ENCODE measurements at places on chromosomes 3 and 15.
A peak's percentile ranks its signal among the peaks of the same experiment; 100 is the strongest.

DNA sequence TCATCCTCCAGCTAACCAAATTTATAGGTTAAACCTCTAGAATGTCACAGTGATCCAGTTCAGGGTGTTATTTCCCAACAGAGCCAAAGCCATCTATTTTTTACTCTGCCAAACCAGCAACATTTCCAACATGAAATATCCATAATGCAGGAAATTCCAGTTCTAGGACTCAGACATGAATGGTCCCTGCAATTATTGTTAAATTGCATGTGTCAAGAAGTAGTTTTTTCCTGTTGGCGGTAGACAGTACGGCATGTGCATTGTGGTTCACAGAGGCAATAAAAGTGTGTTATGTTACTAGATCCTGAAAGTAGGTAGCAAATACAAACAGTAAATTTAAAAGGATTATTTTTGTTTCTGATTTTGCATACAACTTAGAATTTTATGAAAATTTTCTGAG lies 215.7 kb upstream of the THBS1 start:
- DNase-seq, result no peak

DNA sequence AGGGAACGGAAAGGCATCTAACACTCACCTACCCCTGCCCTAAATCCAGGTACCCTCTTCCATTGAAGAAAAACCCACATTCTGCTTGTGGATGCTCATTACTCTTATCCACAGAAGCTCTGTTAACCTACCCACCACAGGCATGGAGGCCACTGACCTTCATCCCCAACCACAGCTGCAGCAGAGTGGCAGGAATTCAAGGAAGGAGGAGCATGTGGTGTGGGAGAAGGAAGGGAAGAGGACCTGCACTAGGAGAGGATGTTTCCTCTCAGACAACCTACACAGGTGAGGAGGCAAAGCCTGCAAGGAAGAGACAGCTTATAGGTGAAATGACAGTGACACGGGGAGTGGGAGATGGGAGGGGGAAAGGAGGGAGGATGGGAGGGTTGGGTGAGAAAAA lies 192.5 kb upstream of the TSC22D2 start:
- DNase-seq, result no peak

GRCh38 chr3:12400616-12401194 lies 83.6 kb upstream of the TSEN2 start:
- no peak for DNase-seq

GRCh38 chr15:34603095-34603494 lies 19.6 kb upstream of the GOLGA8B start:
- DNase-seq, result no peak

DNA sequence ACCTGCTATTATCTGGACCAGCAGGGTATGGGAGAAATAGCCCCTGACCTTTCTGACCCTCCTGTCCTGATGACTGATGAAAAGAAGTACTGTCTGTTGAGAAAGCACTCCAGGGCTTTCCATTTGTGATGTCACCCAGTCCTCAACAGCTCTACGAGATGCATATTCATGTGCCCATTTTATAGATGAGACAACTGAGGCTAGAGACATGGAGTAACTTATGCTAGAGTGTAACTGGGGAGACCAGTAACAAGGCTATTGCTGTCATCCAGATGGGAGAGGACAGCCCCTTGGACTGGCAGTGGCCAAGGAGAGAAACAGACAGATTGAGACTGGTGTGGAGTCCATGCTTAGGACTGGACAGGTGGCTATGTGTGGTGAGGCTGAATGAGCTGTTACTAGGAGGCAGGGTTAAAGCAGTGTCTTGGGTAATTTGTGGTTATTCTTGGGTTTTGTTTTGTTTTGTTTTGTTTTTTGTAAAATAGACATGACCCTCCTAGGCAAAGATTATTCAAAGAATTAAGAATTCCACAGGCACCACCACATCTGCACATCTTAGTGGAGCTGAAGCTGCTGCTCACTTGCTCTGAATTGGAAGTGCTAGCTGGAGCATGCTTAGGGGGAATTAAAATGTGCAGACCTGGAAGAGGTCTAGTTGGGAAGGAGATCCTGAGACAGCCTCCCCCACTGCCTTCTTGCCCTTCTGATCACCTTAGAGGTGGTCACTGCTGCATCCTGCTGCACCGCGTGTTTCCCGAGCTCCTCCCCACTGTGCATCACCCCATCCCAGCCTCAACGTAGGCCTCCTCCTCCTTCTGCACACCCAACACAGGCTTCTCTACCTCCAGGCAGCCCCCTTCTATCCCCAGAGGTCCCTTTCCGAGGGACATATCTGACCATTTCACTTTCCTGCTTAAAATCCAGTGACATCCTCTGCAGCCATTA lies 8.4 kb downstream of the HRH1 start:
- no peak for DNase-seq

- no peak for DNase-seq
Observed at GRCh38 chr3:50862221-50862620, 187.5 kb downstream of the DOCK3 start.

GRCh38 chr3:128185630-128186447 lies 32.6 kb downstream of the EEFSEC start:
- DNase-seq, result no peak

GRCh38 chr3:47910233-47910632 lies 106.0 kb downstream of the MAP4 start:
- no peak for DNase-seq

DNA sequence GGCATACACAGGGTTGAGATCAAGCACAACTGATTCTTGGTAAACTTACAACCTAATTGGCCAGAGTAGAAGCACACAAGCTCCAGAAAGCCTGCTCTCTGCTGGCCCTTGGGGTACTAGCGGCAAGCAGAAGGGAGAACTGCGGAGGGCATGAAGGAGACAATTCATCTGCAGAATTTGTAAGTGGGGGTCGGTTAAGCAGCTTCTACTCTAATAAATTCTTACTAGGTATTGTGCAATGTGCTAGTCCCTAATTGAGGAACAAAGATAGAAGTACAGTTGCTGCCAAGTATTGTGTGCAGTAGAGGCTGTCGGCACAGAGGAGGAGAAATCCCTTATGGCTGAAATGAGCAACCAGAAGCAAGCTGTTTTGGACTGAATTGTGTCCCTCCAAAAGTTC lies 91.2 kb upstream of the VEPH1 start:
- no peak for DNase-seq

DNA sequence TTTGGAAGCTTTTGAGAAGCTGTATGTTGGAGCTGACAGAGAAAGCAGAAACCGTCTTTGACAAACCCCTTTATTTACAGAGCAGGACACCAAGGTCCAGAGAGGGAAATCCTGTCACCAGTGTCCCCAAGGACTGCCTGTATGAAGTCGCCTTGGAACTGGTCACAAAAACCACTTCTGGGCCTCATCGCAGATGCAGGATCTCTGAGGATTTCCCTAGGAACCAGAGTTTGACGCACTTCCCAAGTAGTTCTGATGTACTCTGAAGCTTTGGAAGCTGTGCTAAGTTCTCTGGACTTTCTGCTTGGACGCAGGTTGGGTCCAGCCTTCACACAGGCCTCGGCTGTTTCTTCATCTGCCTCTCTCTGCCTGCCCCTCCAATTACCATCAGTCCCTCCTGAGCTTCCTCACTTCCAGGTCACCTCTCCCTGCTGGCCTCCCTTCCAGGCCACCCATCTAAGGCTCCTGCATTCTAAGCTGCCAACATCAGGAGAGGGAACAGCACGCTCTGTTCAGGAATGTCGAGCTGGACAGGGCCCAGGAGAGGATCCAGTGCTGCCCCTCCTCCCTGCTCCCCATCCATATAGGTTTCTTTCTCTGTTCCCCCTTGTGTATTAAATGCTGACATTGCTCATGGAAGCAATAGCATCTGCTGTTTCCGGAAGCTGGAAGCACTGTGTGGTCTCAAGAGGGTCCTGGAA lies 270.8 kb downstream of the OPA1 start:
- DNase-seq, result no peak

DNA sequence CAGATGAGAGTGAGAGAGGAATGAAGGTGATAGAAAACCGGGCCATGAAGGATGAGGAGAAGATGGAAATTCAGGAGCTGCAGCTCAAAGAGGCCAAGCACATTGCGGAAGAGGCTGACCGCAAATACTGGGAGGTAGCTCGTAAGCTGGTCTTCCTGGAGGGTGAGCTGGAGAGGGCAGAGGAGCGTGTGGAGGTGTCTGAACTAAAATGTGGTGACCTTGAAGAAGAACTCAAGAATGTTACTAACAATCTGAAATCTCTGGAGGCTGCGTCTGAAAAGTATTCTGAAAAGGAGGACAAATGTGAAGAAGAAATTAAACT lies 88.9 kb downstream of the EOMES start:
- DNase-seq, result no peak

DNA sequence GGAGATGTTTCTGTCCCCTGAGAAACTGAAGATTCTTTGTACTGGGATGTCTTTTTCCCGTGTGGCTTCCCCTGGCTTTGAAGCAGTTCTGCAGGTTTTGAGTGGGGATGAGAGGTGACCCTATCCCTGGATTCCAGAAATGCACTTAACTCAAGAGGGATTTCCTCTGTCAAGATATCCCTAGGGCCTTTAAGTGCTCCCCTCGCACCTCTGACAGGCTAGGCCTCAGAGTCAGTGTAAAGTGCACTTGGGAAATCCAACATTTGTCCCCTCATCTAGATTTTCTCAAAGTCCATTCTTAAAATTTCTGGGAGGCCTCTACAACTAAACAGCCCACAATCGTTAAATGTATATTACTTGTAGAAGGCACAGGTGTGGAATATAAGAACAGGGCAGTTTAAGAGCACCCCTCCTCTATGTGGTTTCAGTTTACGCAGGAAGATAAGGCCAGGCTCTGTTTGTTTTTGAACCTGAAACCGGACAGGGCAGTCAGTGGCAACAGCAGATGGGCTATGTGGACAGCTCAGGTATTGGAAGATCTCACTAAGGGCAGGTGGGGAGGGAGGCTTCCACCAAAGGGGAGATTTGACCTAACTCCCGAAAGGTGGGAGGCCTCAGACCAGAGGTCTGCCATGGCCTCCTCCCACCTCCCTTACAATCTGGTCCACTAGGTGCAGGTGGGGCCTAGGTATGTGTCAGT lies 4.8 kb downstream of the C3orf52 start:
- no peak for DNase-seq

DNA sequence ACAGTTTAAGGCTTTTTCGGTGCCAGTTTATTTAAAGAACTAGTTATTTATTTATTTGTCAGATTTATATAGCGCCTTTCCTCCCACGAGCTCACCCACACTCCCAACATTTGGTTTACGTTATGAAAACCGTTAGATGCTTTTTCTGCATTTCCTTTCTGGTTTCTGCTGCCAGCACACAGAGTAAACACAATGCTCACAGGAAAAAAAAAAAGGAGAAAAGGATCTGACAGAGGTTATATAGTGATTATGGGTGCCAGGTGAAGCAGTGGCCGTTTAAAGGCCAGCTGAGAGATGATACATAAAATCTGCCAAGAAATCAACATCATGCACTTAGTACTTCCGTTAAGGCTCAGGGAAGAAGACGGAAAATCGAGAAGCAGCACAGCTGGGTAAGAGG lies 37.9 kb downstream of the ETV5 start:
- DNase-seq, result no peak

GRCh38 chr3:80087767-80088166 lies 320.0 kb upstream of the ROBO1 start:
- no peak for DNase-seq

GRCh38 chr3:100994809-100995208 lies 1.6 kb upstream of the ABI3BP start:
- DNase-seq, result no peak

DNA sequence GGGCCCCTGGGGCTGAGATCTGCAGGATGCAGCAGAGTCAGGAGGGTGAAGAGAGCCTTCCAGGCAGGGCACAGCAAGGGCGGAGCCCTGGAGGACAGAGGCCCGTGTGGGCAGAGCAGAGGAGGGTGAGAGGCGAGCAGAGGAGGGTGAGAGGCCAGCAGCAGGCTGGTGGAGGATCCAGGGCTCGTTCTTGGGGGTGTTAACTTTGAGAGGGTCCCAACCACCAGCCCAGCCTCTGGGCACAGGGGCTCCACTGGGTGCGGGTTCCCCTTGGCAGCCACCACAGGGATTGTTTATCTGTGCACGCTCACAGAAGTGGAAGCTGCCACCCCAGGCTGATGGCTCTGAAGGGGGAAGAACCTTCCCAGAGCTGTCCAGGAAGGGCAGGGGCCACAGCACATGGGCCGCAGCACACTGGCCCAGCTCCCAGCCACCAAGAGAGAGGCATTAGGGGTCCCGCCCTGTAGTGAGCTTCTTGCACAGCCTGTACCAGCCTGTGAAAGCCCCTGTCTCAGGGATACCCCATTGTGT lies 9.3 kb upstream of the PLXND1 start:
- DNase-seq, result peak; percentile 46

DNA sequence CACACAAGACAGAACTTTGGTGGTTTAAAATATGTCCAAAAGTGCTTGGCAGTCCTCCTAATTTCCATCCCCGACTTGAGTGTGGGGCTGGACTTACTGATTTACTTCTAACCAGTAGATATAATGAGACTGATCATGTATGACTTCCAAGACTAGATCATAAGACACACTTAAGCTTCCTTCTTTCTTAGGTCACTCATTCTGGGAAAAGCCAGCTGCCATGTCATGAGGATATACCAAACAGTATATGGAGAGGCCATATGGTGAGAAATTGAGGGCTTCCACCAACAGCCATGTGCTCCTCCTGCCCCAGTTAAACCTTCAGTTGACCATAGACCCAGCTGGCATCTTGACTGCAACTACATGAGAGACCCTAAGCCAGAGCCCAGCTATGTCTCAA lies 282.8 kb upstream of the PROK2 start:
- DNase-seq, result no peak

DNA sequence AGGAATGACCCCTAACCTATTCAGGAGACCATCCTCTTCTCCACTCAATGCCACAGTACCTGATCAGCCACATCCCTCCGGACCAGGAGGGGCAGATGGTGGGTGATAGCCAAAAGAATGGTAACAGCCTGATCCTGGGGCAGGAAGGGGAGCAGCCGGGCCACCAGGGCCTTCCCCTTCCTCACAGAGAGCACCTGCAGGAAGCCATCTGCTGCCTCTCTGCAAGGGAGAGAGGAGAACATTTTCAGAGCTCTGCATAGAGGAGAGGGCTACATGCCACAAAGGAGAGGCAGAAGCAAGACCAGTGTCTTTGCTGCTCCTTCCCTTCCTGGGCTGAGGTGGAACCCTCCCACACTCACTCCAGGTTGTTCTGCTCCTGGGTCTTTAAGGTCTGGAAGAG lies 5.5 kb upstream of the SPG11 start:
- DNase-seq, result no peak

- DNase-seq, result no peak
Observed at GRCh38 chr3:48240000-48240963, 622 bp upstream of the ZNF589 start.

GRCh38 chr3:14847613-14848541 lies 29.1 kb downstream of the FGD5 start:
- no peak for DNase-seq

GRCh38 chr15:84879088-84879780 lies 5.2 kb upstream of the SLC28A1 start:
- DNase-seq, result no peak

DNA sequence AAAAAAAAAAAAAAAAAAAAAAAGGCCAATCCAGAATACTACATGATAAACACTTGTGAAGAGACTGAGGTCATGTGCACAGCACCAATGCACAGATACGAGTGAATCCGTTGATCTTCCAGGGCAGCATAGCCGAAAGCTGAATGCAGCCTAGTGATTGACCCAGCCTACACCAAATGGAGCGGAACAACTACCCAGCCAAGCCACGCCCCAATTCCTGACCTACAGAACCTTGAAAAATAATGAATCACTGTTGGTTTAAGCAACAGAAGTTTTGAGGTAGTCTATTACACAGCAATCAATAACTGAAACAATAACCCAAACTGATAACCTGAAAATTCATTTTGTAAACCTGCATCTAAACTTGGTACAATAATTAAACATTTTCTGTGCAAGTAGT lies 361.0 kb downstream of the FHIT start:
- no peak for DNase-seq

- no peak for DNase-seq
Observed at GRCh38 chr3:184353546-184353941, 7.9 kb downstream of the CLCN2 start.

Measured in head of caudate nucleus (tissue), 42 donors.